ENCODE measurements at places on chromosomes 7 and 10.

GRCh38 chr7:70066844-70067243 is 468.6 kb downstream of the AUTS2 start:
- no peaks in the 10 kb centered on the region for H3K27me3 ChIP-seq
- no peak for DNase-seq
- H3K36me3 ChIP-seq: no peaks in the 10 kb centered on the region
- no peak overlapping the region for H3K4me3 ChIP-seq
- H3K4me1 ChIP-seq: peaks cover 11% of the 10 kb centered on the region
- H3K27ac ChIP-seq: no peak overlapping the region

GRCh38 chr10:131041441-131041840 is 270.1 kb downstream of the TCERG1L start:
- H3K4me1 ChIP-seq: no peaks in the 10 kb centered on the region
- H3K36me3 ChIP-seq: no peaks in the 10 kb centered on the region
- no peak overlapping the region for H3K4me3 ChIP-seq
- H3K27me3 ChIP-seq: no peaks in the 10 kb centered on the region
- no peak overlapping the region for H3K27ac ChIP-seq

DNA sequence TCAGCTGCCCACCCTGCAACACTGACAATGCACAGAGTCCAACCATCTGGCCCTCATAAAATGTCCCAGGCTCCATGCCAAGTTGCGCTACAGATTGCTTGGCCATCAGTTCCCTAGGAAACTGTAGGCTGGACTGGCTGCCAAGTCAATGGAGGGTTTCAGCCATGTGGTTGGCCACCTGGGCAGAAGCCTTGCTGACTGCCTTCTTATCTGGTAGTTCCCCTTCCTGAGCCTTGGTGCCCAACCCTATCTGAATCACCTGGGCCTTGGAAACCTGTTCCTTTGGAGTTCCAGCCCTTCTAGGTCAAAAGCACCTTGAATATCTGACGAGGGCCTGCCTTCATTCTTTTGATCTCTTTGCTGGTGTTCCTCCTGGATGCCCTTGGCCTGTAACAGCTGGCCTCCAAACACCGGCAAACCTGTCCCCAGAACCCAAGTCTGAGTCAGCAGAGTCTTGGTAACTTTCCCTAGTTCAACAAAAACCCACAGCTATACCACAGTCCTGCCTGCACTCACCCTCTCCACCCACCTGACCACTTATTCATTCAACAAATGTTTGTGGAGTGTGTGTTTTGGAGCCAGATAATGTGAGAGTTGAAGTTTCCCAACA is 37.4 kb upstream of the KDM7A start:
- no peaks in the 10 kb centered on the region for H3K27me3 ChIP-seq
- peak; percentile 92 for DNase-seq
- H3K36me3 ChIP-seq: no peaks in the 10 kb centered on the region
- peaks cover 18% of the 10 kb centered on the region for H3K4me1 ChIP-seq

- no peaks in the 10 kb centered on the region for H3K27me3 ChIP-seq
- H3K27ac ChIP-seq: no peak overlapping the region
- DNase-seq: no peak
- H3K4me3 ChIP-seq: no peak overlapping the region
Measured at GRCh38 chr7:74569501-74570075, 87.9 kb upstream of the GTF2I start.

GRCh38 chr10:100819424-100819823 is 74.0 kb downstream of the PAX2 start:
- H3K27ac ChIP-seq: no peak overlapping the region
- no peaks in the 10 kb centered on the region for H3K4me1 ChIP-seq
- peaks cover 9% of the 10 kb centered on the region for H3K27me3 ChIP-seq

DNA sequence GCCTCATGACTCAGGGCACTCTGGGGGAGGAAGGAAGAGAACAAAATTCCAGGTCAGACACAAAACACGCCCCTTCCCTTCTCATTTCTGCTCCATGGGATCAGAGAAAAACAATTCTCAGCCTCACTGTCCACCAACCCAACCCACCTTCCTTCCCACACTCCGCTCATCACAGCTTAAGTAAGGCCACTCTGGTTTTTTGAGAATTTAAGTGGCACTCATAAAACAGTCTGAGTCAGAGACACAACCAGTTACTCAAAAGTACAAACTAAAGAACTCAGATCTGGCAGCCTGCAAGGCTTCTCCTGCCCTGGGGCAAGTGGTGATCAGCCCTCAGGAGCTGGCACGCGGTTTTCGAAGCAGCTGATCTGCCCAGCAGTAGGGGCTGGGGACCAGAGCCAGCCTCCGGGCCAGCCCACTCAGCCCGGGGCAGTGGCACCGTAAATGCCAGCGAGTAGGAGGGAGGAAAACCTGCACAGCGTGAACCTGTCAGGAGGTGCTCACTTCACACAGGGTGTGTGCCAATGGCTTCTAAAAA is 39.1 kb upstream of the ABLIM1 start:
- no peak overlapping the region for H3K27ac ChIP-seq
- H3K36me3 ChIP-seq: no peaks in the 10 kb centered on the region
- DNase-seq: no peak
- peaks cover 8% of the 10 kb centered on the region for H3K4me1 ChIP-seq
- H3K4me3 ChIP-seq: no peak overlapping the region

DNA sequence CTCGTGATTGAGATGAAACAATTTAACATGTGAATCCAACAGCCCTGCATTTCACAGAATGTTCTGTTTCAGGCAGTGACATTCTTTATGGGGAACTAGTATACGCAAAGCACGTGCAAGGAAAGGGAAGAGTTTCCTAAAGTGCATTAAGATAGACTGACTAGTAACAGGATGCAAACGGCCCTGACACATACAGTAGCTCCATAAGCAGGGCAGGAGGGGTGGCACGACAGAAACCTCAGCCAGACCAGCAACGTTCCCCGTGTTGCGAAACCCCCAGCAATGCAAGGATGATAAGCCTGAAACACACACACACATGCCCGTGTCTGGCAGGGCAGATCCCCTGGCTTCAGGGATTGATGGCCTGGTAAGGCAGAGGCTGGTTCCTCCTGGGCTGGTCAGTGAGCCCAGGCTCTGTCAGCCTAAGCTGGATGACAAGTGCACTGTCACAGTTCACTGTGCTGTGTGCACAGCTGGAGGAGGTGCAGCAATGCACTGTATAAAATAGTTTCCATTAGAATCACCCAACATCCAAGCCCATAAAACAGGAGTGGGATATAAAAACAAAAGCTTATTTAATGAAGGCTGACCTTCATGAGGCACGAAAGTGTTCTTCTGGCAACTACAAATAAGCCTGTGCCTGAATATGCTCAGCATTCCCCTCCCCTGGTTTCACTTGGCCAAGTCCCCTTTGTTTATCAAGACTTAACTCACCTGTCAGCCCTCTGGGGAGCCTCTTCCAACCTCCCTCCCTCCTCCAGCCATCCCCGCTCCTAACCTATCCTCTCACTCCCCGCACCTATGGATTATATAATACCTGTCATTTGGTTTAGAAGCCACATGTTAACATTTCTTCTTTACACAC is 88.8 kb downstream of the GSAP start:
- no peak overlapping the region for H3K4me3 ChIP-seq
- peak; percentile 51 for DNase-seq
- H3K27ac ChIP-seq: peak overlapping the region; percentile 57
- H3K27me3 ChIP-seq: no peaks in the 10 kb centered on the region
- peaks cover 59% of the 10 kb centered on the region for H3K4me1 ChIP-seq
- no peaks in the 10 kb centered on the region for H3K36me3 ChIP-seq

DNA sequence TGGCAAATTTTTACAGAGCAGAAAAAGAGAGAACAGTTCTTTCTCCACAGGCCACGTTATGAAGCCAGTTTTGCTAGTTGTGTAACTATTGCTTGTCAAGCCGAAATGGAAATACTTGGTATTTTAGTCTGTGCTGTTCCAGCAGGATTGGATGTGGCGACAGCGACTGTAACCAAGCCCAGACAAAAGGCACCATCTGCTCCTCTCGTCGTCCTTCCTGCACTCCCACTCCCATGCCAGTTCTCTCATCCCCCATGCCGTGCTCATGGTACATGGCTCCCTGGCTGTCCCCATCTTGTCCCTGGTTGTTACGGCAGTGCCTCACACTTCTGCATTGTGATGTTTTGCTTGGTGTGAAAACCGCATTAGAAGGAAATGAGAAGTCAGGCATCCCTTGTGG is 185.7 kb upstream of the FZD8 start:
- H3K4me1 ChIP-seq: no peaks in the 10 kb centered on the region
- no peak for DNase-seq
- no peak overlapping the region for H3K4me3 ChIP-seq
- no peaks in the 10 kb centered on the region for H3K27me3 ChIP-seq
- H3K36me3 ChIP-seq: no peaks in the 10 kb centered on the region

GRCh38 chr7:69599955-69600709 is 1.9 kb downstream of the AUTS2 start:
- no peak for DNase-seq
- H3K4me3 ChIP-seq: peak overlapping the region; percentile 89
- H3K4me1 ChIP-seq: peaks cover 59% of the 10 kb centered on the region
- peaks cover 42% of the 10 kb centered on the region for H3K27me3 ChIP-seq
- H3K27ac ChIP-seq: no peak overlapping the region
- no peaks in the 10 kb centered on the region for H3K36me3 ChIP-seq

- DNase-seq: no peak
- peaks cover 7% of the 10 kb centered on the region for H3K36me3 ChIP-seq
Measured at GRCh38 chr7:128037880-128038619, 6.8 kb upstream of the LRRC4 start.

DNA sequence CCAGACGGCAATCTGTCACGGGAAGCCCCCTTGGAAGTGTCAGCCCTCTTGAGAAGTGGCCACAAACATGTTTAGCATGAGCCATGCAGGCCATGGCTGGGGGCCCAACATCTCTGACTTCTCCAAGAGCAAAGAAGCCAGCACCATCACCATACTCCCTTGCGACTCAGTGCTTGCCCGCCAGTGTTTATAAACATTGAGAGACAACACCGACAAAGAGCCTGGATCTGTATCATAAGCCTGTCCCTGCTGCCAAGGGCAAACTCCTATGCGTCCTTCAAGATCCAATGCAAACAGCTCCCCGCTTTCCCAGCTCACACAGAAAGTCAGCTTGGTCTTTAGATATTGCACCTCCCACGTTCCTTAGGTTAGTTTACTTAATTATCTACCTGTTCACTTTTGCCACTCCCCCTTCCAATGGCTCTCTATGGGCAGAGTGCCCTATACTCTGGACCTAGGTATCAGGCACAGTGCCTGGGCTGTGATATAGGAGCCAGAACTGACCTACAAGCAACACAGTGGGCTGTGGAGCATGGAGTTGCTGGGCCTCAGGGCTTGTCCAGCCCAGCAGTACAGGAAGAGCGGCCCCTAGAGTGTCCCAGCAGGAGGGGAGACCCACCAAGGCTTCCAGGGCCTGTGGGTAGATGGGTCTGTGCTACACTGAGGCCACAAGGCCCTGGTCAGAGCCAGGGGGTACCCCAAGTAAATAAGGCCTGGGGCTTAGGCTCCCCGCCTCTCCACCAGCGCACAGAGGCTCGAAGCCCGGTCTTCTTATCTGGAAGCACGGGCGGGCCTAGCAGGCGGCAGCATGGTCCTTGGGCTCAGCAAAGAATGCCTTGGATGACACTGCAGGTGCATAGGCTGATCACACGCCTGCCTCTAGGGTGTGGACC is 37.7 kb downstream of the CAMK2B start:
- H3K27ac ChIP-seq: no peak overlapping the region
- H3K36me3 ChIP-seq: no peaks in the 10 kb centered on the region
- no peaks in the 10 kb centered on the region for H3K4me1 ChIP-seq
- H3K4me3 ChIP-seq: no peak overlapping the region
- DNase-seq: no peak

DNA sequence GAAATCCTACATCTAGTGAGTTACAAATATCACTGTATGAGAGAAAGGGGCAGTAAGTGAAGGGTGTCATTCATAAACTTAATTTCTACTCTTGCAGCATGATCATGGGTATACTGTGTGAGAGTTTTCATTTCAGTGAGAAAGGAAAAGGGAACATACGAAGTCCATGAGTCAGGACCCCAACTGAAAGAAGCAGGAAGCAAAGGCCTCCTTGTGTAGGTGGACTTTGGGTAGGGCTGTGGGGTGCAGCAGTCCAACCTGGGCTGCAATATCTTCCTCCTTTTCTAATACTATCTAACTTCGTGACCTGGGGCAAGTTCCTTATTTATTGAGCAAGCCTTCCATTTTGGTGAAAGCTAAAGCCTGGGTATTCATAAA is 248.2 kb upstream of the TCF7L2 start:
- no peak overlapping the region for H3K4me3 ChIP-seq
- H3K4me1 ChIP-seq: no peaks in the 10 kb centered on the region
- no peaks in the 10 kb centered on the region for H3K36me3 ChIP-seq
- H3K27me3 ChIP-seq: no peaks in the 10 kb centered on the region
- no peak for DNase-seq

DNA sequence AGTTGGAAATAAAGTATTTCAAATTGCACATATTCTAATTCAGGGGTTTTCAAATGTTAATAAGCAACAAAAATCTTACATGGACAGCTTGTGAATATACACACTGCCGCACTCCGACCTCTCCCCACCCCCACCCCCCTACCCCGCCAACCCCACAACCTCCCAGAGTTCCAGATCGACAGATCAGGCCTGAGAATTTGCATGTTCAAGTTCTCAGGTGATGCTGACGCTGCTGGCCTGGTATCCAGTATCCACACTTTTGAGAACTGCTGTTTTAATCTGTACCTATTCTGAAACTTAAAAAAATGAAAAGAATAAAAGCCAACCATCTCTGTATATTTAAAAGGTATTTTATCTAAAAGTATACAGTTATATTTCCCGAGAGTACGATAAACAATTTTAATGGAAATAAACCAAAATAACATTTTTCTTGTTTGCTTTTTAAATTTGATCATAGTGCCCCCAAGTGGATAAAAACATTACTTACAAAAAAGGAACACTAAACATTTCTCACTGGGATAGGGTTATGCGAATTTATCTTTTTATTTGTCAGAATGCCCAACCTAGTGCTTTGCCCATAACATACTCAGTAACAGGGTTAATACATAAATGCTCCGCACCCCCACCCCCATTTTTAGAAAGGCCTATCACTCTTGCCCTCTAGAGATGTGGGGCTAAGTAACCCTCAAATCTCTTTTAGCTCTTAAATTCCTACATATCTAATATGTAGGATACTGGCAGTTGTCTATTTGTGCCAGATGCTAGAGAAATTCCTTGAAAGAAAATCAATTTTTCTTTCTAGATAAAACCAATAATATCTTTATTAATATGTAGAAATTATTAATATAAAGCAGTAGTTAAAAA is 166.3 kb downstream of the RNF133 start:
- no peak for DNase-seq
- no peaks in the 10 kb centered on the region for H3K4me1 ChIP-seq
- no peaks in the 10 kb centered on the region for H3K27me3 ChIP-seq
- no peaks in the 10 kb centered on the region for H3K36me3 ChIP-seq

DNA sequence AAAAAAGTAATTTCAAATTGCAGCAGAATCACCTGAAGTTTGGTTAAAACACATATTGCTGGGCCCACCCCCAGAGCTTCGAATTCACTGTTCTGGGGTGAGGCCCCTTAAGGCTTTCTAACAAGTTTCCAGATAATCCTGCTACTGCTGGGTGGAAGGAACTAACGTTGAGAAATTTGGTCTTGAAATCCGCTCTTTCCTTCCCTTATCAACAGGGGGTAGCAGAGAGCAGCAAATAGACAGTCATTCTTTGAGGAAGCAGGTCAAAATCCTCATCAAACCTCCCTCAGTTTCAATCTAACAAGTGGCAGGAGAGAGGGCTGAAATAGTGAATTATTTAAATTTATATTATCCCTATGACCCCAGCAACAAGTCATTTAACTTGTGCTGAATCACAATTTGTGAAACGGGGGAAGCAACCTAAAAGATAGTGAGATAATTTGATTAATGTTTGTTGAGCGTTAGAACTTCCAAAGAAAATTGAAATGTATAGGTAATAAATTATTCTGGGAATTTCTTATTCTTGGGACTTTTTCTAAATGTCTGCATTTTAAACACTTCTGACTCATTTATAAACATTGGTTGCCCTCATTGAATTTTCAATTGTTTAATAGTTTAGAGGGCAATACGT is 21.7 kb upstream of the MALSU1 start:
- no peak overlapping the region for H3K4me3 ChIP-seq
- peak; percentile 89 for DNase-seq
- no peaks in the 10 kb centered on the region for H3K36me3 ChIP-seq
- H3K4me1 ChIP-seq: peaks cover 12% of the 10 kb centered on the region
- H3K27ac ChIP-seq: no peak overlapping the region
